Central memory CD4-positive, alpha-beta T cell (primary cell): ENCODE measurements at places on chromosomes 5 and 9.

DNA sequence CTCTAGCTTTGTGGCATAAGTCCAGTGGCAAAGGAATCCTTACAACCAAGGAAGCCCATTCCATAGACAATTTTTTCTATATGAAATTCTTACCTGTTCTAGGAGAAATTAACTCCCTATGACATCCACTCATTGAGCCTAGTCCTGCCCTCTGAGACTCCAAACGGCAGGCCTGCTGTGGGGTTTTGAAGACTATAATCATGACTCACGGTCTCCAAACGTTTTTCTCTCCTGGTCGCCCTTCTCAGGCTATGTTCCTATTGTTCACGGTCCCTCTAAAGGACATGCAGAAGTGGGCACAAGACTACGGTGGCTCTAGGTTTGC is 611 bp downstream of the EXOSC3 start:
- DNase-seq, result no peak

DNA sequence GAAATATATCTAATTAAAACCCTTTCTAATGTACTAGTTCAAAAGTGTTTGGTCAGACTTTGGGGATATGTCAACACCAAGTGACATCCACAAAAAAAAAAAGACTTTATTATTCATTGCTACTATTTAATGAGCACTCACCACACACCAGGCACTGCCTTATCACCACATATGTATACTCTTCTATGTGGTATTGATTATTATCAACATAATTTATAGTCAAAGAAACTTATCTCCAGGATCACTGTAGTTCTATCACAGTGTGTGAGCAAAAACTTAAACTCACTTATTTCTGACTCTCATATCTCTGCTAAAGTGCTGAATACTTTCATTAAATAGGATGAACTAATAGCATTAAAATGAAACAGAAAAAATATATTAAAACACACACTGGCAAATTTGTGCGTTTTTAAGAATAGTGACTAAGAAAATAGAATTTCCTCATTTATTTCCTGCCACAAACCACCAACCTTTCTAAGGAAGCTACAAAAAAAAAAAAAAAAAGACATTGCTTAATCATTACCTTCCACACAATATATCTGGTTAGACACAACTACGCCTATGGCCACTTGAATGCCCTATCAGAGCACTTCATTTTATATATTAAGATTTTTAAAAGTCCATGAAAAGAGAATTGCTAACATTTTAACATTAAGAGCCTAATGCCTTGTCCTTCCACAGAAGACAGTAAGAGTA is 12.8 kb downstream of the SLCO4C1 start:
- no peak for DNase-seq

DNA sequence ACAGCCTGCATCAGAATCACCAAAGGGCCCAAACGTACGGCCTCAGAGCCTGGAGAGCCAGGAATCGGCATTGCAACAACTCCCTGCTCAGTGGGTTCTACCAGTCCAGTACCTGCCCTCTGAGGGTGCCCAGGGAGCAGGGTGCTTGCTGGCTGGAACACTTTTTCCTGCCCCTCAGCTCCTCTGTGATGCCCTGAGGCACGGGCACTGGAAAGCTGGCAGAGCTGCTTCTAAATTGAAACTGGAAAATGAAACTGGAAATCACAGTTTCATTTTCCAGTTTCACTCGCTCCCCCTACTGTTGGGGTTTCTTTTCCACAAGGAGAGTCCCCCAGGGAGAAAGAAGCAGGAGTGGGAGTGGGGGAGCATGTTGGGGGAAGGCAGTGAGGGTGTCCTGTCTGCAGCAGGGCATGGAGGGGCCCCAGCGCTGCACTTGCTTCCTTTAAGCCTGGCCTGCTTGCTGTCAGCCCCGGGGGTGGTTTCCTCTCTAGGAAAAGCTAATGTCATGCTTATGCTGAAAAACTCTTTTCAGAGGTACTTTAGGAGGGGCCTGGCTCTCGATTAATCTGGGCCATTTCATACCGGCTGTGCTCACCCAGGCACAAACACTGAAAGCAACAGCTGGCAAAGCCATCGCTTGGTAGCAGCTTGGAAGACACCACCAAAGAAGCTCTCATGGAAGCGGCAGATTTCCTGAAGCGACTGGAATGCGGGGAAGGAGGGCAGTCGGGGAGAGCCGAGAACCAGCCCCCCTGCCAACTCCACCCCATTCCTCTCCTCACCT is 26.2 kb downstream of the IRF1 start:
- DNase-seq, result no peak

GRCh38 chr5:39274398-39275085 is 55.2 kb upstream of the FYB1 start:
- peak; percentile 52 for DNase-seq

GRCh38 chr5:456351-457194 is 13.6 kb downstream of the EXOC3 start:
- no peak for DNase-seq

GRCh38 chr5:95448789-95449188 is 57.6 kb downstream of the FAM81B start:
- DNase-seq, result no peak

DNA sequence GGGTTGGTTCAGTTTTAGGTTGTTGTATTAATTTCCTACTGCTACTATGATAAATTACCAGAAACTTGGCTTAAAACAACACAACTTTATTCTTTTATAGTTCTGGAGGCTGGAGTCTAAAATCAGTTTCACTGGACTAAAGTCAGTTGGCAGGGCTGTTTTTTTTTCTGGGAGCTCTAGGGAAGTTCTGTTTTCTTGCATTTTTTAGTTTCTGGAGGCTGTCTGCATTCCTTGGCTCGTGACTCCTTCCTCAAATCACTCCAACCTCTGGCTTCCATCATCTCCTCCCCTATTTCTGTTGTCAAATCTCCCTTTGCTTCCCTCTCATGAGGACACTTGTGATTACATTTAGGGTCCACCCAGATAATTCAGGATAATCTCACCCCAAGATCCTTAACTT is 51.3 kb upstream of the SUB1 start:
- DNase-seq, result no peak

GRCh38 chr5:140399979-140400729 is 1.5 kb upstream of the ANKHD1 start:
- DNase-seq, result no peak

DNA sequence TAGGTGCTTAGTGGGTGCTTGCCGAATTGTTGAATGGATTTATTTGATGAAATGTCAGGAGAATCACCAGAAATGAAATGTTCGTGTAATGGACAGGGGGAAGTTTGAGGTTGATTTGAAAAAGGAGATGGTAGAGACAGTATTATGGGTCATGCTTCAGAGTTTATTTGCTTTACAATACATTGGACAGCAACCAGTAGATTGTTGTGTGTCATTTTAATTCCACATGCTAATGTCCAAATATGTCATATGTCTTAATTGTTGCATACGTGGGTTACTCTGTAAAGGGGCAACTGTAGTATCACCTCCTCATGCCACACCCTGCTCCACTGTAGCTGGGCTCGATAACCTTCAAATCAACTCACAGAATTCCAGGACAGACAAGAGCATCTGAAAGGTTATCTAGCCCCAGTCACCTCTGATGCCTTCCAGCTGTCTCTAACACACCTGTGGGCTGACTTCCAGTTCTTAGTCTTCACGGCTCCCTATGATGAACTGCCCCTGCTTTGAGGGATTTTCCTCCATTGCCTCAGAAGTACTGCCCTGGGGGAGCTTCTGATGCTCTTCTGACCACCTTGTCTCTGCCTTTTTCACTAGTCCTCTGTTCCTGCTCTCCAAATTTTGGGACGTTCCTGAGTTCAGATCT is 1.7 kb downstream of the PDCD1LG2 start:
- DNase-seq, result no peak

- DNase-seq, result no peak
Observed at GRCh38 chr9:121150188-121150587, 51.5 kb downstream of the RAB14 start.

- DNase-seq, result no peak
Observed at GRCh38 chr9:1490341-1491232, 440.4 kb downstream of the DMRT2 start.

DNA sequence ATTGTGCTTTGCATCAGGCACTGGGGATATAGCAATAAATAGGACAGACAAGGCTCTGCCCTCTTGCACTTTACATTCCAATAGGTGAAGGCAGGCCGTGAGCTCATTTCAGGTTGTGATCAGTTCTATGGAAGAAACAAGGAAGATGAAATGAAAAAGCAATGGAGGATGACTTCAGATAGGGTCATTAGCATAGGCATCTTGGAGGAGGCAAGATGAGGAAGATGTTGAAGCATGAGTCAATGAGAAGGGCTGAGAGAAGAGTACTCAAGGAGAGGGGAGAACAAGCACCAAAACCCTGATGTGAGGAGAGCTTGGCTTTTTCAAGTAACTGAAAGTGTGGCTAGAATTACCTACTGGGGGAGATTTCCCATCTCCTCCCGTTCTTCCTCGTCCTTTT is 5.0 kb upstream of the SPARC start:
- DNase-seq, result no peak

DNA sequence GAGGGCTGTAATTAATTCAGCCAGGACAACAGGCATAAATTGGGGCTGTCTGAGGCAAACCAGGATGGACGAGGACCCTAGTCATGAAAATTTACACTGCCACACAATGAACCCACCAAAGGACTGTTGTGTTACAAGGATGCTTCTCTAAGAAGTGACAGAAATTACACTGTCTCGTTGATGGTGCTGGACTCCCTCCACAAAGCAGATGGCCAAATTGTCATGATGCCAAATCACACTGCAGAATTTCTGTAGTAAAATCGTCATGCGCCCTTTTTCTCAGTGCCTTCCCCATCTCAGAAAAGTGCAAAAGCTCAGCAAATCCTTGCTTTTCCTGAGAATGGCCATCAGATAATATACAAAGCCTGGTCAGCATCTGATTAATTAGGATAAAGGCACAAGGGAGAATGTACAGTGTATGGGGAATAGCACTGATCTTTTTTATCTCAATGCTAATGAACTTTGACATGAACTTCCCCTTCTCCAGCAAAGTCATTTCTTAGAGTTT is 545.8 kb downstream of the CSNK1G3 start:
- no peak for DNase-seq

GRCh38 chr9:100437860-100438805 is 11.2 kb downstream of the MSANTD3 start:
- peak; percentile 53 for DNase-seq

DNA sequence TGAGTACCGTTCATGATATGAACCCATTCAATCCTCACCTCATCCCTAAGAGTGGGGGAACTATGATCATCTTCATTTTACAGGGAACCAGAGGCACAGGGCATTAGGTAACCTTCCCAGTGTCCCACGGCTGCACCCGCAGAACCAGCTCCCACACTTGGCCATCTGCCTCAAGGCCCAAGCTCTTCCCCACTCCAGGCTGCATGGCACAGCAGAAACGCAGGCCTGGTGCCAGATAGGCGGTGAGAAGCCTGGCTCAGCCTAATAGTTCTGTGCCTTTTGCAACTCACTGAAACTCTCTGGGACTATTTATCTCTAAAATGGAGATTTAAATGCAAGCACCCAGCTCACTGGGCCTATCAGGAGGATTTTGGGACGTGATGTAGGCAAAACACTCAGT is 90.8 kb upstream of the ZNF618 start:
- DNase-seq, result no peak

DNA sequence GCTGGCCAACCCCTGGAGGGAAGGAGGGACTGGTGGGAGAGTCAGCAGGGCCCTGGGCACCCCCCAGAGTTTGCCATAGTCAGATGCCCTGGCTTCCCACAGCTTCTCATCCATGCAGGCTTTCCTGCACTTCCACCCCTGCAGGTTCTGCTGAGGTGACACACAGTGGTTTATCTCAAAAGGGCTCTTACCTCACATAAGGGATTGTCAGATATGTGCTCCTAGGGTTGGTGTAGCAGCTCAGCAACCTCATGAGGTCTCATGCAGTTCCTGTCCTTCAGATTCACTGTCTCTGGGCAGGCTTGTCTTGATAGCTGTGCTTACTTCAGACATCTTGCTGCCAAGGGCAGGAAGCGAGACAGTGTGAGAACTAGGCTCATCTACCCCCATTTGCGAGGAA is 143.4 kb downstream of the KDM4C start:
- no peak for DNase-seq

- no peak for DNase-seq
Observed at GRCh38 chr9:133731876-133732638, 6.1 kb downstream of the SARDH start.

- DNase-seq, result no peak
Observed at GRCh38 chr9:16221366-16221765, 649.1 kb downstream of the BNC2 start.

DNA sequence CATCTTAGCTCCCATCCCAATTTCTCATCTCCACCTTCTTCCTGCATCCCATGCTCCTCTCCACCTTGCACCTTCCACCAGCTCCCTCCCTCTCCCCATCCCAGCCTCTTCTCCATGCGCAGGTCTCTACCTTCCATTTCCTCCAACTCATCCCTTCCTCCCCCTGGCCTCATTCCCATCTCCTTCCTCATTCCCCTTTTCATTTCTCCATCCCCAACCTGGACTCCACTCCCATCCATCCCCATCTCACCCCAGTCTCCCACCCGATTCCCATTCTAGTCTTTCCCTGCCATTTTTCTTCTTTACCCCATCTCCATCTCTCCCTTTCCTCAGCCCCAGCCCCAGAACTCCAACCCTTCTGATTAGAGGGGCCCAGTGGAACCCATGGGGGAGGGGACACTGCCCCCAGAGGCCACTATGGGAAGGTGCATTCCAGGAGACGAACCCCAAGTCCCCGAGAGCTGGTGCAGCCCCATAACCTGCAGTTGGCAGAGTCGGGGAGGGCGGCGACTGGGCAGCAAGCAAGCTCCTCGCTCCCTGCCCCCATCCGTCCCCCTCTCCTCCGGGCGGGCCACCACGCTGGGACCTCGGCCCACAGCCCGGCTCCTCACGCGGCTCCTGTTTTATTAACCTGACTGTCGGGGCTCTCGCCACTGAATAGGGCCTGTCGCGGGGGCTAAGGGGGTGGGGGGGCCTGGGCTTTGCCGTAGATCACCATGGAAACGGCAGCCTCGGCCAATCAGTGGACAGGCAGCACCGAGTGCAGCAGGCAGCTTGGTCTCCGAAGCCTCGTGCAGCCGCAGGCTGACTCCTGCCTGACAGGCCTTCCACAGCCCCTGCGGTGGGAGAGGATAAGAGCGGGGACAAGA is 66.7 kb downstream of the PCDH1 start:
- peak; percentile 9 for DNase-seq

DNA sequence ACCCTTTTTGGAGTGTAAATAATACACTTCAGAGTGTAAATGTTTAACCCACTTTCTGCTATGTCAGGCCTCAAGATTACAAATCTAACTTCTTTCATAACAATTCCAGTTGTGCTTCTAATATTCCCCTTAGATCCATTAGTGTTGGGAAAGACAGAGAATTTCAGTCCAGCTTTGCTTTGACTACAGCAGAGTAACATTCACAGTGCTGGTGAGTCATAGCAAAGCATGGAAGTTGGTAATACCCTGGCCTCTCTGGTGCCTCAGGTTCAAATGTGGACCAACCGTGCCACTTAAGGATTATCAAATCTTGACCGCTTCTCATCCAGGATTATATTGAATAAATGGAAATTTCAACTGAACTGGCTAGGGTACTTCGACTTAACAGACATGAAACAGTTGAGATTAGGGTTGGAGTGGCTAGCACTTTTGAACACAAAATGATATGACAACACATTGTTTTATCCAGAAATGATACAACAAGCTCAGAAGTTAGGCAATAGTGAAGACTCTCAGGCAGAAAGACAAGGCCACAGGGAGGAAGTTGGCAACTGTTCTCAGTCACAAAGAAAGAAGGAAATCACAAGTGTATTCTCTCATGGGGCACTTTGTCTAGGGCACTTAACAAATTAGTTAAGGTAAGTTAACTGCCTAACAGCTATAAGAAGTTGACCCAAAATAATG is 24.4 kb upstream of the RASA1 start:
- DNase-seq, result no peak
